ENCODE measurements at places on chromosomes 6 and 20. TPM values are rescaled to one million over a fixed set of nuclear protein-coding genes. Genes with fewer than 3 reads are reported as not detected.

- no peak for DNase-seq
Measured at GRCh38 chr6:16130437-16130891, 1.6 kb downstream of the MYLIP start.

GRCh38 chr20:38604873-38605303 is 3.3 kb downstream of the ARHGAP40 start:
- DNase-seq: no peak

- no peak for DNase-seq
Measured at GRCh38 chr6:2881423-2881822, 21.7 kb downstream of the SERPINB9 start.

KIF25 gene
- polyA plus RNA-seq: 0.87 TPM

TMEM63B gene
- 27.0 TPM for polyA plus RNA-seq

EEF1A1 gene
- 22,410 TPM for polyA plus RNA-seq

OR12D3 gene
- not detected for polyA plus RNA-seq

DNA sequence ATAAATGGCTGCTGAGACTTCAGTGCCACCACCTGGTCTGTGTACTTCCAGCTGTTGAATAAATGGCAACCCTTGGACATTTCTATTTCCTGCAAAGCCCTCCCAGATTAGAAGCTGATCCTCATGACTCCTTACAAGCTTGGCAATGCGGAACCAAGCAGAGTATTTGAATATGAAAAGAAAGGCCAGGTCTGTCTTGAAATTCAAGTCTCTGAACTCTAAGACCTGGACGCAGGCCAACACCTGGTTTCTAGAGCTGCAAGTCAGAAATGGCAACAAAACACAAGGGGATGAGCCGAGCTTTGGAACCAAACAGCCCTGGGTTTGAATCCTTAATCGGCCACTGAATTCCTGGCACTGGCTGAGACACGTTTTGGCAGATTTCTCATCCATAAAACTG is 353.4 kb downstream of the PTPRT start:
- peak; percentile 4 for DNase-seq

SLC22A7 gene
- polyA plus RNA-seq: 0.60 TPM

DNA sequence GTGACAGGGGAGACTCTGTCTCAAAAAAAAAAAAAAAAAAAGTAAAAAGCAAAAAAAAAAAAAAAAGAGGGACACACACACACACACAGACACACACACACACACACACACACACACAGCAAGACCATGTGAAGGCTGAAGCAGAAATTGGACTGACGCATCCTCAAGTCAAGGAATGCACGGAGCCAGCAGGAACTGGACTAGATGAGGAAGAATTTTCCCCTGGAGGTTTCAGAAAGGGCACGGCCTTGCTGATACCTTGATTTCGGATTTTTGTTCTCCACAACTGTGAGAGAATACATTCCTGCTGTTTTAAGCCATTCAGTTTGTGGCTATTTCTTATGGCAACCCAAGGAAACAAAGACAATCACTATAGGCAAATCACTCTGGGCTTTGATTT is 176.9 kb upstream of the SALL4 start:
- no peak for DNase-seq

- no peak for DNase-seq
Measured at GRCh38 chr6:30149858-30150550, 11.0 kb downstream of the TRIM10 start.

TTLL9 gene
- 6.2 TPM for polyA plus RNA-seq

DNA sequence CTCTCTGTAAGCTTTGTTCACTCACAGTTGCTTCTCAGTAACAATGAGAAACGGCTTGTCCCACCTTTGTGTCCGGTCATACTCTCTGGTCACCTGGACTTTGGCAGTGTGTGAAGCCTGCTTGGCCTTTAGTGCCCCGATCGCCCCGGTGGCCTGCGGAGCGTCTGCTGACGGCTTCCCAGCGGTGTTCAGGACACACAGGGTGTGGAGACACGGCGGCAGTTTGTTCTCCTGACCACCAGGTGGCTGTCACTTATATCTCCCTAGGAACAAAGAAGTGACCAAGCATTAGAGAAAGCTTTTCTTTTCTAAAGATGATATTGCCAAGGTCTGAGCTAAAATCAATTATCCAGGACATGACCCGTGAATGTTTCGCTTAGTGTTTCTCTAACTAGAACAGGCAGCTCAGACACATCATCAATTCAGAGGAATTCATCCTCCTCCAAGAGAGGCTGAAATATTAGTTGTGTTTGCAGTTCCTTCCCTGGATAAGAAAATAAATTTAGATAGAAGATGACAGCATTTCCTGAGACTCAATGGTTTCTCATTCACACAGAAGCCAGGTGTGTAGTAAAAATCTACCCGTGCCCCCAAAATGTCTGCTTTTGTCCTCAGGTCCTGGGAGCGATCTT is 167.4 kb upstream of the THBS2 start:
- no peak for DNase-seq

KCNK5 gene
- polyA plus RNA-seq: 8.5 TPM

ARMC2 gene
- 14.0 TPM for polyA plus RNA-seq

GRCh38 chr20:39849664-39850063 is 839.4 kb downstream of the MAFB start:
- DNase-seq: no peak

GRCh38 chr20:42857446-42857845 is 332.3 kb downstream of the PTPRT start:
- DNase-seq: no peak

PRL gene
- polyA plus RNA-seq: not detected

- no peak for DNase-seq
Measured at GRCh38 chr6:42551217-42551616, 12.6 kb upstream of the UBR2 start.

- DNase-seq: no peak
Measured at GRCh38 chr20:56736285-56736857, 107.3 kb downstream of the TFAP2C start.

DNA sequence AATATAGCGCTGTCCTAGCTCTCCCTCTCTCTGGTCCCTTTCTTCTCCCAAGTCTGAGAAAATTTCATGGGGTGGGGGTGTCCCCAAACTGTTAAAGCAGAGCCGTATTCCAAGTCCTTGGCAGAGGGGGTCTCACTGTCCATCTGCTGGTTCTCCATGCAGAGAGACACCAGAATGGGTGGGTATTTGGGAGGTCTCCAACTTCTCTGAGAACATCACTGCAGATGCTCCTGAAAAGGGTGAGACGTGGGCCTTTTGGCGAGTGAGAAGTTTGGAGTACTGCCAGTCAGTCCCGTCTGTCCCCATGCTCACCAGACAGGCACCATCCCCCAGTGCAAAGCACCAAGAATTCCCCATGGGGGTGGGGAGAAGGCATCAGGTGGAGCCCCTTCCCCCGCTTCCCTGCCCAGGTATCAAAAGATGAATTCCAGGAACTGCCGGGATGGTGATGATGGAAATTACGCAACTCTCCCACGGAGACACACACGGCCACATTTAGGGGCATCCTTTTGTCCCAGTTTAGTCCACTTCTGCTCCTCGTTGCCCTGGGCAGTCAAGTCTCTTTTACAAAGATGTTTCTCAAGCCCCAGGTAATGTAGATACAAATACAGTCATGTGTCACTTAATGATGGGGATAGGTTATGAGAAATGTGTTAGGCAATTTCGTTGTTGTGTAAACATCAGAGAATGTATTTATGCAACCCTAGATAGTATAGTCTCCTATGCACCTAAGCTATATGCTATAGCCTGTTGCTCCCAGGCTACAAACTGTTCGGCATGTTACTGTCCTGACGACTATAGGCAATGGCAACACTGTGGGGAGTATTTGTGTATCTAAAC is 73.4 kb upstream of the SRSF6 start:
- DNase-seq: no peak

GRCh38 chr6:139500977-139501376 is 126.5 kb upstream of the CITED2 start:
- DNase-seq: no peak

ZNF292 gene
- polyA plus RNA-seq: 39.3 TPM

PDYN gene
- 0.20 TPM for polyA plus RNA-seq

SLC44A4 gene
- polyA plus RNA-seq: 53.4 TPM

- DNase-seq: no peak
Measured at GRCh38 chr6:88547768-88548167, 381.6 kb upstream of the CNR1 start.

WFDC13 gene
- polyA plus RNA-seq: not detected

- no peak for DNase-seq
Measured at GRCh38 chr20:64247970-64248841, 7.3 kb upstream of the PCMTD2 start.

- DNase-seq: no peak
Measured at GRCh38 chr6:113762641-113763040, 94.5 kb upstream of the MARCKS start.

DNA sequence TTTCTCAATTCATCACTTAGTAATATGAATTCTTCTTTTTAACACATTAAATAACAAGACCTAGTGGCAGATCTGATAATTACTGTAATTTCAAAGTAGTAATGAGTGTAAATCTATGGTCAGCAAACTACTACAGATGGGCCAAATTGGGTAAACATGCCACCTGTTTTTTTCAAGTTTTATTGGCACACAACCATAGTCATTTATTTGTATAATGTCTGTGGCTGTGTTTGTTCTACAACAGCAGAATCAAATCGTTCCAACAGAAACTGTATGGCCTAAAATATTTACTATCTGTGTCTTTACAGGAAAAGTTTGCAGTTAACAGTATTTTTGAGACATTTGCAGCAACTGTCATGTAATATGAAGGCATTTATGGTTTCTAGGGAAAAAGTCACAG is 86.1 kb upstream of the EYA2 start:
- no peak for DNase-seq

DNA sequence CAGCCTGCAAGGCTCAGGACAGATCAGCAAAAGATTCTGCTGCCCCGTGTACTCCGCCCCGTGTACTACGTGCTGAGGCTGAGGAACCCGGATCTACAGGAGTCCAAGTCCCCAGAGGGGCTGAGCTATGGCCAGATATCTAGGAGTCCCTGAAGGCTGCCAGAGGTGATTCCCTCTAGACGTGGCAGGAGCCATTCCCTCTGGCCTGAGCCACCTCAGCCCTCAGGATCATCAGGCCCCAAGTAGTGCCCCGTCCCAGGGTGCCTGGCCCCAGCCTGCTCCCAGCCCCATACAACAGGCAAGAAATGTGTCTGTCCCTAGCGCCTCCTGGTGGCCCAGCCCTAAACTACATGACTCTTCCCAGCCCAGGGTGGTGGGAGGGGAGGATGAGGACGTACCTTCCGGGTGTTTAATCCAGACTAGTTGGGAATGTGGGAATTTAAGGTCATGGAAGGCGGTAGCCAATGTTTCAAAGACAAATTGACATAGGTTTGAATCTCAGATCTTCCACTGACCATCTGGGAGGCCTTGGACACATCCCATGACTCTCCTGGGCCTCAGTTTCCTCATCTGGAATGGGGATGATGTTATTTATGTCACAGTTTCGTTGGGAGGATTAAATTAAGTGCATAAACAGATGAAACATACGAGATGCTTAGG is 49.4 kb upstream of the PTPN1 start:
- DNase-seq: no peak

DNA sequence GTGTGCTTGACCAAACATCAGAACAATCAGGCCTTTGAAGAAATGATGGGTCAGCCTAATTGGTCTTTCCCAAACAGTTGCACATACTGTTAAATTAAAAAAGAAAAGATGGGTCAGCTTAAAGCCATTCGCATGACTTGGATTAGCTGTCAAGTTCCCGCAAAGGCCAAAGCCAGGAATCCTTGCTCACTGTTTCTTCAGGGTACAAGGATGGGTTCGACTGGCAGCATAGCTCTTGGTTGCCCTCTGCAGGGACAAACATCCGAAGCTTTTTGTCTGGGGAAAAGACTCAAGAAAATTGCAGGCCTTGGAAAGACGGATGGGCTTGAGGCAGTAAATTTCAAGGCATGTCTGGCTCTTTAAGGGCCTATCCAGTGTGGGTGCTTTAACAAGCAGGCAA is 168.0 kb downstream of the HDGFL1 start:
- peak; percentile 60 for DNase-seq

- no peak for DNase-seq
Measured at GRCh38 chr6:79607000-79607399, 24.1 kb upstream of the SH3BGRL2 start.

GRCh38 chr6:33845031-33845745 is 41.4 kb upstream of the MLN start:
- DNase-seq: no peak

DNA sequence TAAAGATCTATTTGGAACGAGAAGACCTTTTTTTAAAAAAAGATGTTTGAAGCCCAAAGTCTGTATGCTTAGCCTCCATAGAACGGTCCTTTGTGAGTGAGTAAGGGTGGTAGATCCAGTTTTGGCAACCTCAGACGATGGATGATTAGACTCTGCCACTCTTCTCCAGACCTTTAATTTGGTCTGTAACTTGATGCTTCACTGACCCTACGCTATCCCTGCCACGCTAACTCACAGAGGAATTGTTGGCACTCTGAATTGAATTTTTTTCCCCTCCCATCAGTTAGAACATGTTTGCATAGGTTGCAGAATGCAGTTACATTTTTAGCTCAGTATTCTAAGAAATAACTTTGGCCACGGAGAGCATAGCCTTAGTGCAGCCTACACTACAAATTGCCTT is 15.8 kb upstream of the DEK start:
- no peak for DNase-seq
